ENCODE measurements at places on chromosomes 4 and X.

GRCh38 chr4:3044870-3045819 is 29.2 kb downstream of the HTT-AS start:
- peak; percentile 22 for DNase-seq

DNA sequence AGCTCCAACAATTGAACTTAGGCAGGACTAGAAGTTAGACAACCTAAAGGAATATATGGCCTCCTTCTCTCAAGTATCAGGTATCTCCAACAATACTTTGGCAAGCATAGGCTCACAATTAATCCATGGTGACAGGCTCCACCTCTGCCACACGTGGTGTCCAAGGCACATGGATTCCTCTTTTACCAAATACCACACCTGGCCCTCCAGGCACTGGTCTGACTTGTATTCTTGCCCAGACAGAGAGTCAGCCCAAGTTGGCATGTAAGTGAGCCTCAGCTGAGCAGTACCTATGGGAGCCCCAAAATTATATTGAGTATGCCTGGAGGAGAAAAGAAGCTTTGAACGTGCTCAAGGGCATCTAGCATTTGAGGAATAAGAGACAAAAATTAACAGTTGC is 19.6 kb downstream of the SRPX2 start:
- DNase-seq, result no peak

DNA sequence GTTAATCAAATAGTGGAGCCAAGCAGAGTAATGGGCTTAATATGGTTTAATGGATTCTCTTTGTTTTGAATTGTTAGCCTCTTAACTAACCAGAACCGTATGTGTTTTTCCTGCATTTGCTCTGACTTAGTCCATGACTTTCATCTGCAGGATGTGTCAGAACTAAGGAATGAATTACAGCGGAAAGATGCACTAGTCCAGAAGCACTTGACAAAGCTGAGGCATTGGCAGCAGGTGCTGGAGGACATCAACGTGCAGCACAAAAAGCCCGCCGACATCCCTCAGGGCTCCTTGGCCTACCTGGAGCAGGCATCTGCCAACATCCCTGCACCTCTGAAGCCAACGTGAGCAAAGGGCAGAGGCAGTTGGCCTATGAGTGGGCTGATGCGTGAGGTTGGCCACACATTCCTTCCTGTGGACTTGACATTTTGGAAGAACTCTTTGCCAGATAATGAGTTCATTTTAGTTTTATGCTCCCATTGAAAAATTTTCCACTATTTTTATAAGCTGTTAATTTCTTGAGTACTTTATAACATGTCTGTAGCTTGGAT is 9.1 kb downstream of the MED28 start:
- DNase-seq, result no peak

GRCh38 chrX:109733613-109734083 is 591 bp upstream of the ACSL4 start:
- no peak for DNase-seq

DNA sequence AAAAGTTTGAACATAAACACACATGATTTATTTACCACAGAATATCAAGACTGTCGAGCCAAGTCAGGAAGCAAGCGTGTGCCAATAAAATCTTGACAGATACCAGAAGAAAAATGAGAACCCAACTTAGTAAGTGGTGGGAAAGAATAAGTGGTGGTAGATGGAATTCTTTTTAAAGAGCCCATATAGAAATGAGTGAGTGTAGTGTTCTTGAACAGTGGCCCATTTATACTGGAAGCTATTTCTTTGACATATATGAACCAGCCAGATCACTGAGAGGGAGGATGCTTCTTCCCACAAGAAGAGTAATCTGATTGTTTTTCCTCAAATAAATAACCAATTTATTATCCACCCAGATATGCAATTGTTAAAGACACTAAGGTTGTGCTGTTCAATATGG is 98.0 kb downstream of the NHS start:
- no peak for DNase-seq

- no peak for DNase-seq
Observed at GRCh38 chrX:15834827-15835595, 19.6 kb downstream of the AP1S2 start.

GRCh38 chr4:72842323-72842722 is 227.2 kb downstream of the COX18 start:
- DNase-seq, result no peak

DNA sequence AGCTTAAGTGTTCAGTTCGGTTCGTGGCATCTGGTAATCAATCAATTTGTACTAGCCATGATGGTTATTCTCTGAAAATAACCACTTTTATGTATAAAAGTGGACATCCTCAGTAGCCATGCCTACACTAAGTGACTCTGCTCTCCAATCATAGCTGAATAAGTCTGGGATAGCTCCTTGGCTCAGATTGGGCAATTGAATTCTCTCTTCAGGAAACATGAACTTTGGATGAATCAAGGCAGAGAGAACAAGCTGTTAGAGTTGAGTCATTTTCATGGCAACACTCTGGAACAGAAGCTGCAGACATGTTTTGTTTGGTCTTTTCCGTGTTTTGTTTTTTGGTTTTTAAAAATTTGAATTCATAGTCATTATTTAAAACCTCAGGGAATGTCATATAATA is 66.8 kb upstream of the TMEM164 start:
- no peak for DNase-seq

DNA sequence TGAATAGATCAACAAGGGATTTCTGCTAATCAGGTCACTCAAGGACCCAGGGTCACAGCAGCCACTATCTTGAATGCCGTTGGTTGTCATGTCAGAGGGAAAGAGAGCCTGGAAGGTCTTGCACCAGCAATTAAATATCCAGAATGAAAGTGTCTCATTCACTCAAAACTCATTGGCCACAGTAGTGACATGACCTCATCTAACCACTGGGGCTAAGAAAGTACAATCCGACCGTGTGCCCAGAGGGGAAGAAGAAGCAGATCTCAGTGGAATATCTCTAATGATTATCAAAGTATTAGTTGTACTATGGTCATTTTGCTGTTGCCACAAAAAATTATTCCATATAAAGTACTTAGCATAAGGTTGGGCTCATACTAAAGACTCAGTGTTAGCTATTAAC is 210.0 kb downstream of the QDPR start:
- DNase-seq, result no peak

- DNase-seq, result no peak
Observed at GRCh38 chrX:136182414-136182813, 35.1 kb downstream of the FHL1 start.

GRCh38 chr4:123832173-123833026 is 435.8 kb downstream of the SPRY1 start:
- no peak for DNase-seq

- DNase-seq, result no peak
Observed at GRCh38 chr4:146638786-146639505, at the start of gene POU4F2. POU4F2 (plus strand) TSS chr4:146638893; CDS start chr4:146639141, 248 bp downstream.

DNA sequence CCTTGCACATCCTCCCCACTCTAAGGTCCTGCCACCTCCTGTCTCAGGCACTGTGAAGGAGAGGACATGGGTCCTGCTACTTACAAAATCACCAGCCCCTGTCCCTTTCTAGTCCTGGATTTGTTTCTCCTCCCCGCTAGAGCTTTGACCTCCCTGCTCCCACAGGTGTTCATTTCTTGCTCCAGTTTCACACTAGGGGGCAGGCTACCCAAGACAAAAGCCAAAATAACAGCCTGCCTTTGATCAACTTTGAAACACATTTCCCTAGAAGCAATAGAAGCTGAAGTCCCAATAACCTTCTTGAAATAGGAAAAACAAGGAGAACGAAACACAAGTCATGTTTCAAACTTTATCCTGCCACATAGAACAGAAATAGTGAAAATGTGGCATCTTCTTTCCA is 164.4 kb downstream of the QDPR start:
- DNase-seq, result no peak

DNA sequence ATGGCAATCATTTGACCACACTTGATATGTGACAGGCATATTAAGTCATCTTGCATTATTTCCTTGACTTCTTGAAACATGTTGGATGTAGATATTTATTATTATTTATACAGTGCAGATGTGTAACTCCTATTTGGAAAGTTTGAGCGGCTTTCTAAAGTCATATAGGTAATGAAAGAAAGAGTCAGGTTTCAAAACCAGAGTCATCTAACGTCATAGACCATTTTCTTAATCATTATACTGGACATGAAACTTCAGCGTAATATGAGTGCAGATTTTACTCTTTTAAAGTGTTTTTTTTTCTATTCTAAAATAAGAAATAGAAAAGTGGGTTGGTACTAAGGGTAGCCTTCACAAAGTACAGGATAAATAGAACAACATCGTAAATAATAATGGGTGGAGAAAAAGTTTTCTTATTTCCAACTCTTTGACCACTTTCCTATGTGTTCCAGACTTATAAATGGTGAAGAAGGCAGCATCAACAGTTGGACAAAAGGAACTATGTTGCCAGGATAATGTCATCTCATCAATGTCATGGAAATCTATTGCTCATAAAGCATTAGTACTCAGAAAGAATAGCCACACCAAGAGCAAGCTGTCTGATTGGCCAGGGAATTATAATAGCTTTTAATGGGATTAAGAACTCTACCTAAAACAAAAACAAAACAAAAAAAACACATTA is 108.0 kb upstream of the PCDH18 start:
- no peak for DNase-seq

DNA sequence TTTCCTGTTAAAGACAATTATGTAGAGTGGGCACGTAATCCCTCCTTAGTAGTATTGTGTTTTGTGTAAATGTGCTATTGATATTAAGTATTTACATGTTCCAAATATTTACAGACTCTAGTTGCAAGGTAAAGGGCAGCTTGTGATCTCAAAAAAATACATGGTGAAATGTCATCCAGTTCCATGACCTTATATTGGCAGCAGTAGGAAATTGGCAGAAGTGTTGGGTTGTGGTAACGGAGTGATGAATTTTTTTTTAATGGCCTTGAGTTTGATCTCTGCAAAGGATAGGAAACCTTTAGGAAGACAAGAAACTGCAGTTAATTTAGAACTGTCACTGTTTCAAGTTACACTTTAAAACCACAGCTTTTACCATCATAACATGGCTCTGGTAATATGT is 74.3 kb downstream of the NPNT start:
- no peak for DNase-seq

DNA sequence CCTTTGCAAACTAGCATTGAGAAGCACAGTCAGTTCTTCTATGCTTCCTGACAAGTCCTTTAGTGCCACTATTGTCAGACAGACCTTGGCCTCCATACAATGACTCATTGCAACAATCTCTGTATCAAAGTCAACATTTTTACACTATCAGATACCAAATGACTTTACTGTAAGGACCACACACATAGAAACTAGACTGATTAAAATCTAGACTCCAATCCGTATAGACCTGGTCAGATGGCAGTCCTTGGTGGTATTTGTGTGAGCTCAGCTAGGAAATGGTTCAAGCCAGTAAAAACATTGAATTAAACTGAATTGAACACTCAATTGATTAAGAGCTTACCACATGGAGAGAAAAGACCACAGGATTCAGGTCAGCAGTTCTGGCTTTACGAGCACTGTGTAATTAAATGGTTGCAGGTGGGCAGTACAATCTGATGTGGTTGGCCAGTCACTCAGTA is 549.8 kb upstream of the LCORL start:
- DNase-seq, result no peak

- DNase-seq, result no peak
Observed at GRCh38 chr4:120010646-120011045, 56.0 kb downstream of the MAD2L1 start.

GRCh38 chrX:118545510-118545909 is 49.9 kb downstream of the DOCK11 start:
- no peak for DNase-seq

DNA sequence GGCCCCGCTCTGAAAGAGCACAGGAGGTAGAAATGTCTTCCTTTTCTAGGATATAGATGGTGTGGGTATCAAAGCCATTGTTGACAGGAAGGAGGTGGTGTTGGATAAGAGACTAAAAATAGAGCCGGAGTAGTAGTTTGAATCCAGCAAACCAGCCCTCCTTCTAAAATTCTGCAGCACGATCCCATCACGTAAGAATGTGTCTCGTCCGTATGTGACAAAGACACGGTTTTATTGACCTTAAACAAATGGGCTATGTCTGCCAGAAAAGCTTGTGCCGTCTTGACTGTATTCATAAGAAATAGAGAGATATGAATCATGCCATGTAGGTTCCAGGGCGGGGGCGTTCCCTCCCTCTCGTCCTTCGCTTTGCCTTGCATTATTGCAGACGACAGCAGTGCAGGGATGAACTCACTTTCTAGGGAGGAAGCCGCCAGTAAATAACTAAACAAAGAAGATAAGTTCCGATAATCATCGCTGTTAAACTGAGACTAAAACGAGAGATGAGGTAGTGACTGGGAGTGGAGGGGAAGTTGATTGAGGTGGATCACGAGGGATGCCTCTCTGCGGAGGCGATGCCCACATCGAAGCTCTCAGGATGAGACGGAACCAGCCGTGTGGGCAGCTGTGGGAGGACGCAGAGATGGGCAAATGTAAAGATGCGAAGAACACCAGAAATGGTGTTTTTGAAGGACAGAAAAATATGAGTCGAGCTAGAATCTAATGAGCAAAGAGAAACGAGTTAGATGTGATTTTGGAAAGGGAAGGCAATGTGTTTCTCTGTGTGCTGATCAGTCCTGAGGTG is 3.4 kb downstream of the TENM3 start:
- DNase-seq, result no peak

- DNase-seq, result no peak
Observed at GRCh38 chr4:121814756-121815155, 8.9 kb downstream of the CCNA2 start.

- DNase-seq, result no peak
Observed at GRCh38 chr4:6114601-6115000, 85.7 kb downstream of the JAKMIP1 start.

- no peak for DNase-seq
Observed at GRCh38 chr4:10033191-10033881, 12.0 kb upstream of the SLC2A9 start.

DNA sequence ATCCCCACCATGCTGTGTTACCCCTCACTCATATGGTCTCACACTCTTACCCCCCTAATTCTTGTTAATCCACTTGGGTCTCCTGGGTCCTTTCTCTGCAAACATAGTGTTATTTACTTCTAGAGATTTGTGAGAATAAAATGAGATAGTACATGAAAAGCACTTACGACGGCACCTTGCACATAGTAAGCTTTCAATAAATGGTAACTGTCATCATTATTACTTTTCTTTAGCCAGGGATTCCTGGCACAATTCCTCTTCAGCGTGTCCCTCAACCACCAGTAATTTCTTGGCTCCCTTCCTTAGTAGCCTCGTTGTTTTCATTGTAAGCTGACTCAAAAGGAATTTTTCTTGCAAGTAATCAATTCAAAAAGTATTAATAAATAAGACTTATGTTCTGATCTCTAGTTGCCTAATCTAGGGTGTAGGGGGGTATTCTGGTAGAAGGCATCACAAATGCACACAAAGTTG is 30.1 kb upstream of the RBMX start:
- DNase-seq, result no peak

GRCh38 chr4:21893136-21893535 is 55.4 kb downstream of the KCNIP4 start:
- no peak for DNase-seq

- DNase-seq, result no peak
Observed at GRCh38 chr4:848307-848691, 22.4 kb upstream of the CPLX1 start.

DNA sequence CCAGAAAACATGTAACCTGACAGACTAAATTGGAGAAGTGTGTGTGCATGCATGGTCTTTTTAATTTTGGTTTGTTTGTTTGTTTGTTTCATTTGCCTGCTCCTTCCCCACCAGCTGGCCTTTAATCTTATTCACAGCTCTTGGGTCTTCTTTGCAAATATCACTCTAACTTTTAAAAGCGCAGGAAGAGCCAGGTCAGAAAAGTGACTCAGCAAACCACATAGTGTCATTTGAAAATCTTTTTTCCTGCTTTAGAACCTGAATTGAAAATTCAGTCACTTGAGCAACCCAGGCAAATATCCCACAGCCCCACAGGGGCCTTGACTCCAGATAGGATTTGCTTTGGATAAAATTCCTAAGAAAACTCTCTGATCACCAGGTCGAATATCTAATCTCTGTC is 4.6 kb downstream of the TMEM255A start:
- DNase-seq, result no peak
